ENCODE measurements at places on chromosomes 2 and 18.

- no peak for DNase-seq
Measured at GRCh38 chr2:69805887-69806286, 23.6 kb upstream of the GMCL1 start.

DNA sequence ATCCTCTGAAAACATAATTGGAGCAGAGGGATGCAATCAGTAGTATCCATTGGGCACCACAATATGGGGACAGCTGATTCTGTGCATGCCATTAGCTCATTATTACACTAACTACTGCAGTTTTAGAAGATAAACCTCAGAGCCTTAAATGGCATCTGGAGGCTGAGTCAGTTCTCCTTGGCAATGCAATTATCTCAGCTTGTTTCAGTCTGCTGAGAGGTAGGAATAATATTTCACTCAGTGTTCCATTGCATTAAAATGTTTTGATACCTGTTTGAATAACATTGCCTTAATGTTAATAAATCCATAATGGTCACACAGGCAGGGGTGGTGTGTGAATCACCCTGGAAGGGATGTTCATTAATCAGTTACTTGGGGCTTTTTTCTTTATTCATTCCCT lies 309.6 kb downstream of the LRRTM1 start:
- no peak for DNase-seq

DNA sequence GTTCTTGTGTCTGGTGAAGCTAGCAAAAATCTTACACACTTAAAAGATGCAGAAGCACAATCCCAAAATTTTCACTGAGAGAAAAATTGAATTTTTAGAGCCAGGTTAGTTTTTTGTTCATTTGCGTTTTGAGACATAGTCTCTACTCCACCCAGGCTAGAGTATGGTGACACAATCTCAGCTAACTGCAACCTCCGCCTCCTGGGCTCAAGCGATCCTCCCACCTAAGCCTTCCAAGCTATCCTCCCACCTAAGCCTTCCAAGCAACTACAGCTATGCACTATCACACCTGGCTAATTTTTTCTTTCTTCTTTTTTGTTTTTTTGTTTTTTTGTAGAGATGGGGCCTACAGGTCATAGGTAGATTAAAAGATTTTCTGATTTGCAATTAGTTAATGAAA lies 113.1 kb upstream of the RAB6C start:
- no peak for DNase-seq

DNA sequence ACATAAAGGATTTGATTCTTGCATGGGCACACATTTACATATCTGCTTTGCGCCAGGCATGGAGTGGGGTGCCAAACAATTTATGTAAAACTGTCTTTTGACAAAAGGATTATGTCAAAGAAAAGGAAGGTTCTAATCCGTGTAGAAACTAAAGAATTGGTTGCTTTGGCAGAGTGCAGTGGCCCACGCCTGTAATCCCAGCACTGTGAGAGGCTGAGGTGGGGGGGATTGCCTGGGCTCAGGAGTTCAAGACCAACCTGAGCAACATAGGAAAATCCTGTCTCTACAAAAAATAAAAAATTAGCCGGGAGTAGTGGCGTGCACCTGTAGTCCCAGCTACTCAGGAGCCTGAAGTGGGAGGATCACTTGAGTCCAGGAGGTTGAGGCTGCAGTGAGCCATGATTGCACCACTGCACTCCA lies 1.1 kb upstream of the MTERF4 start:
- no peak for DNase-seq

GRCh38 chr2:134399096-134399495 lies 145.2 kb downstream of the MGAT5 start:
- DNase-seq: no peak

DNA sequence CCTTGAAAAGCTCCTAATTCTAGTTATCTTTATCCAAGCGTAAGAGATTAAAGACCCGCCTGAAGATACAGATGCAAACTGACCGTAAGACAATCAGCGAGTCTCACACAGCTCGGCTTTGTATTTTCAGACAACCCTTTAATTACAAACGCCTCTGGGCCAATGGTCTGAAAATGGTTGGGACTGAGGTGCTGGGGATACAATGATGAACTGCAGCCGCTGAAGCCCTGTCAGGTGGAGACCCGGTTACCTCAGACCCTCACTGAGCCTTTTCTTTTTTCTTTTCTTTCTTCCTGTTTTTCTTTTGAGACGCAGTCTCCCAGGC lies 715 bp upstream of the CFAP36 start:
- DNase-seq: no peak

DNA sequence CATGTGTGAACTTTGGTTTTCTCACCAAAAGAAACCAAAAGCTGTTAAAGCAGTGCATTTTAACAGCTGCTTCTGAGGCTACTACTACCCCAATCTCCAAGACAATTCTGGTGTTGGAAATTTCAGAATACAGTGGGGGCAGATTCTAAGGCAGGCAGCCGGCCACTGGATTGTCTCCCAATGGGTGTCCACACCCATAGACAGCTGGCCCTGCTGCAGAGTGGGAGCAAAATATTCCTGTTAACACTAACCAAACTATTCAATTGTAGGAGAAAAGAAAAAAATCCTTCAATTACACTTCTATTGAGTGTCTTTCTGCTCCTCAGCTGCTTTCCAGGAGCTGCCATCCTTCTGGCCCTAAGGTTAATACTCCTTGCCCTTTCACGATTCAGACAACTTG lies 223.7 kb downstream of the ALK start:
- no peak for DNase-seq

DNA sequence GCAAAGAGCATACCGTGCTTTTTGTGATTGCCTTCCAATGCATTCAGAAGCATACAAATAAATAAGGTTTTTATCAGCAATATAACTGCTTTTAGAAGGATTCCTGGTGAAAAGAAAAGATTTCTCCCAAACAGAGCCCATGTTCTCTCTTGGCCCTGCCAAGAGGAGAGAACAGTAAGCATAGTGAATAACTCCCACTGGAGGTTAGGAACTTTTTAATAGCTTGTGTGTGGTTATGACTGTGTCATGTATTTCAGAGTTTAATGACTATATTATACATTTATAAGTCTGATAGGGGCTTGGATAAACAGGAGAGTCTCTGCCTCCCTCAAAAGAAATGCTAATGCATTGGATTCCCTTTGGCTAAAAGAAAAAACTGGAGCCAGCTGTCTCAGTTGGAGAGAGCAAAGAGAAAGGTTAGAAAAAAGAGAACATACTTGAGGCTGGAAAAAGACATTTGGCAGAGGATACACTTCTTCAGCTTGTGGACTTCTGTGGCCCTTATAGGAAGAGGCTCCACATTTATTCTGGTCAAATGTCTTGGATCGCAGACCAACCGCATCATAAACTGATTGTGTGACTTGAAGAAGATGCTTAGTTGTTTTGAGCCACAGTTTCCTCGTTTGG lies 63.0 kb upstream of the SPRED2 start:
- DNase-seq: no peak

GRCh38 chr18:49044898-49045297 lies 94.1 kb upstream of the SMAD7 start:
- no peak for DNase-seq

- peak; percentile 60 for DNase-seq
Measured at GRCh38 chr2:9398881-9399780, 24.2 kb downstream of the ITGB1BP1 start.

- DNase-seq: peak; percentile 71
Measured at GRCh38 chr18:7941533-7941932, 374.4 kb downstream of the PTPRM start.

DNA sequence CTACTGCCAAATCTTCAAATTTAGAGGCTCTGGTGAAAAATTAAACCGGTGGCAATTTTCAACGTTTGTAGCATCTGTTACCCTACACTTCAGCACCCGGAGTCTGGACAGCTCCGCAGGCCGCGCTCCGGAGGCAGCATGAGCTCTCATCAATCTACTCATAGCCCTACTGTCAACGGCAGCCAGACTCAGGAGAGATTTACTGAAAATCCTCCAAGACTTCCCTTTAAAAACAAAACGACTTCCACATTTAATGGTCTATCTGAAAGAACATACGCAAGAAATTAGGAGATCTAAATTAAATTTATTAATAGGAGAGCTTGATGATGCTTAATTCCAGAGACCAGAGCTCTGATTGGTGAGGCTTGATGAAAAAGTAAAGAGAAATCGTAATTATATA lies 970 bp upstream of the ADCYAP1 start:
- peak; percentile 75 for DNase-seq

- DNase-seq: no peak
Measured at GRCh38 chr2:207289295-207290018, 123.7 kb upstream of the KLF7 start.

DNA sequence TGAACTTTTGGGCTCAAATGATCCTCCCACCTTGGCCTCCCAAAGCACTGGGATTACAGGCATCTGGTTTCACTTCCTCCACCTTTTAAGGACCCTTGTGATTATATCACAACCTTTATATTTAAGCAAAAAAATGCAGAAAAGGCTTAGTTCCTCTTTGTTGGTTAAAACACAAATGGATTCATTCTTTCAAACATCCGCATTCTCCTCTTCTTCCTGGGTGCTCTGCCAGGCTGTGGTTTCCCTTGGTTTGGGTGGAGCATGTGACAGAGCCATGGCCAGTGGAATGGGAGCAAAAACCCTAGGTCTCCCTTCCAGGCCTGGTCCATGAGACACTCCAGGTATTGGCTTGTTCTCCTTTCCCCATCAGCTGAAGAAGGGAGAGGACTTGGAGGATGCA lies 9.9 kb upstream of the SLC66A3 start:
- no peak for DNase-seq

DNA sequence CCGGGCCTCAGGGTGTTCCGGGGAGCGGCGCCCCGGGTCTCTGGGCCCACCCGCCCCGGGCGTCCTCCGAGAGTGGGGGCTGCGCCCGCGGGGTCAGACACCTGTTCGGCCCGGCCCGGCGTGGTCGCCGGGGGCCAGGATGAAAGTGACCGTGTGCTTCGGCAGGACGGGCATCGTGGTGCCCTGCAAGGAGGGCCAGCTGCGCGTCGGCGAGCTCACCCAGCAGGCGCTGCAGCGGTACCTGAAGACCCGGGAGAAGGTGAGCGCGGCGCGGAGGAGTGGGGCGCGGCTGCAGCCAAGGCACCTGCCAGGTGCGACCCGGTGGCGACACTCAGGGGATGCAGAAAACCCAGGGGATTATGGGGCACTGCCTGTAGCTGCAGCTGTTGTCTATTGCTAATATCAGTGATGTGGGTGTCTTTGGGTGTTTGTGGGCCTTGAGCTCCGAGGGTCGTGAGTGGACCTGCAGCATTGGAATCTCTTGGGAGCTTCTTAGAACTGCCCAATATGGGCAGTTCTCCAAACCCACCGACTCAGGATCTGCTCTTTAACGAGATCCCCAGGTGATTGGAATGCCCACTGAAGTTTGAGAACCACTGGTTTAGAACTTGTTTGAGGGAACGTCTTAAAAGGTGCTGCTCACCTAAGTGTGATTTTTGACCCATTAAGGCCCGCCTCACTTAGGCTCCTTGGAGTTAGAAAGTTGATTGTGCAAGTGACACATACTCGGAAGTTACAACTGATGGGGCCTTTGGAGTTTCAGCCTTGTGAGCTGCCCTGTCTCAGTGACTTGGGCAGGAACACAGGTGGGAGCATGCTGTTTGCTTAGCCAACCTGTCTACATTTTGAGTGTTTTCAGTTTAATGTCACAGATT lies 823 bp downstream of the PARD3B start:
- peak; percentile 75 for DNase-seq

DNA sequence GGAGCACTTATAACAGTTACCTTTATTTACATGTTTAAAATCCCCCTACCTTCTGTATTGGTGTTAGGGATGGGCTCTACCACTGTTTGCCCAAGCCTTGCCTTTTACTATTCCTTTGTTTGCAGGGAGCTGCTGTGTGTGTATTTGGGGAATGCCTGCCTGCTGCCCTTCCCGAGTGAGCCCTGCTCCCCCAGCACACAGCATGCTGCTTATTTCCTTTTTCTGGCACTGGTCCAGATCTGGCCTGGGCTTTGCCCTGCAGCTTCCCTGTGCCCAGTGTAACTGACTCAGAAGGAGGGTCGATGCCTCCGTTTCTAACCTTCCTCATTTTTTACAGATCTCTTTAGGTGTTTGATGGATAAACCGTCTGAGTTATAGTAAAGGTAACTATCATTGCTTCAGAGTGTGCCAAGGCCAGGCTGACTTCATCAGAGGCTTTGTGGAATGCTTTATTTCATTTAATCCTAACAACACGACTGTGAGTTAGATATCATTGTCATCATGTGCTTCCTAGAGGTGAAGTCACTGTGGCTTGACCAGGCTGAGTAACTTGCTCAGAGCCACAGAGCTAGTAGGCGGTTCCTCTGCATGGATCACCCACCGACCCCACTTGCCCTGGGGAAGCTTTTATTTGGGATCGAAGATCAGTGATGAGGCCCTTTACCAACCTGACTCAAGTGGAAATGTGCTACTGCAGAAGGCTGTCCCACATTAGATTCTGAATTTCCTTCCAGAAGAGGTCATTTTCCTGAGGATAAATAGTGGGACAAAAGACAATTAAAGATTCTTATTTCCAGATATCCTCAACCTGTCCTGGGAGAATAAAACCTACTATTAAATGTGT lies 238.8 kb downstream of the ZNF407 start:
- no peak for DNase-seq

GRCh38 chr18:3297025-3297984 lies 35.4 kb downstream of the MYL12B start:
- peak; percentile 94 for DNase-seq

GRCh38 chr2:11530864-11531465 lies 2.9 kb upstream of the GREB1 start:
- DNase-seq: no peak

DNA sequence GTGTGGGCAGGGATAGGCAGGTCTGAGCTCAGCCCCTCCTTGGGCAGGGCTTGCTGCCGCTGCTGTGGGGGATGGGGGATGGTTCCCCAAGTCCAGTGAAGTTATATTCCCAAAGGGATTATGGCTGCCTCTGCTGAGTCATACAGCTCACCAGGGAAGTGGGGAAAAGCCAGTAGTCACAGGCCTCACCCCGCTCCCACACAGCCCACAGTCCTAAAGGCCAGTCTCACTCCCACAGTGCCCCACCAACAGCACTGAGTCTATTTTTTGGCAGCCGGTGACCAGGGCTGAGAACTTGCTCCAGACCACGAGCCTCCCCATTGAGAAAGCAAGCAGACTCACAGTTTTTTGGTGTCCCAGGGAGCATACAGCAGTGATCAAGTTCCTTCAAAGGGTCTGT lies 173.3 kb downstream of the OSR1 start:
- no peak for DNase-seq

DNA sequence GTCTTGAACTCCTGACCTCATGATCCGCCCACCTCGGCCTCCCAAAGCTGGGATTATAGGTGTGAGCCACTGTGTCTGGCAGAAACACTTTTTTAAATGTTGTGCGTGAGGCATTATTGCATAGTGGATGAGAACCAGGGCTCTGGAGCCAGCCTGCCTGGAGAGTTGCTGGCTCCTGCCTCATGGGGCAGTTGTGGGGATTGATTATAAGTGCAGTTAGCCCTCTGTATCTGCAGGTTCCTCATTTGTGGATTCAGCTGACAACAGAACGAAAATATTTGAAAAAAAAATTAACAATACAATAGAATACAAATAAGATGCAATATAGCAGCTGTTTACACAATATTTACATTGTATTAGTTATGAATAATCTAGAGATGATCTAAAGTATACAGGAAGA lies 129.4 kb upstream of the EML6 start:
- DNase-seq: no peak

DNA sequence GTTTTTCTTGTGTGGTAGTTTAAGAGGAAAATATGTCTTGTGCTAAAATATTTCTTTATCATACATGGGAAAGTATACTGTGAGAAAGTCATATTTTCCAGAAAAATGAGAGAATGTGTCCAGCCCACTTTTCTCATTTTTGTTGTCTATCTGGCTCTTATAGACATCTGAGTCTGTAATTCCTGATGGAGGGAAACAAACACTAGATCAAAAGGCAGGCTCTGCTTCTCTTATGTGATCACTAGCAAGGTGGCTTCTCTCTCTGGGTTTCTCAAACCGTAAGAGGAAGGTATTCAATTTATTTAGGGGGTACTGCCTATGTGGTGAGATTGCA lies 40.0 kb upstream of the PEX13 start:
- DNase-seq: no peak

Measured in upper lobe of right lung (tissue), 1 donor.